ENCODE measurements at places on chromosomes 7 and 10.
A peak's percentile ranks its signal among the peaks of the same experiment; 100 is the strongest.

DNA sequence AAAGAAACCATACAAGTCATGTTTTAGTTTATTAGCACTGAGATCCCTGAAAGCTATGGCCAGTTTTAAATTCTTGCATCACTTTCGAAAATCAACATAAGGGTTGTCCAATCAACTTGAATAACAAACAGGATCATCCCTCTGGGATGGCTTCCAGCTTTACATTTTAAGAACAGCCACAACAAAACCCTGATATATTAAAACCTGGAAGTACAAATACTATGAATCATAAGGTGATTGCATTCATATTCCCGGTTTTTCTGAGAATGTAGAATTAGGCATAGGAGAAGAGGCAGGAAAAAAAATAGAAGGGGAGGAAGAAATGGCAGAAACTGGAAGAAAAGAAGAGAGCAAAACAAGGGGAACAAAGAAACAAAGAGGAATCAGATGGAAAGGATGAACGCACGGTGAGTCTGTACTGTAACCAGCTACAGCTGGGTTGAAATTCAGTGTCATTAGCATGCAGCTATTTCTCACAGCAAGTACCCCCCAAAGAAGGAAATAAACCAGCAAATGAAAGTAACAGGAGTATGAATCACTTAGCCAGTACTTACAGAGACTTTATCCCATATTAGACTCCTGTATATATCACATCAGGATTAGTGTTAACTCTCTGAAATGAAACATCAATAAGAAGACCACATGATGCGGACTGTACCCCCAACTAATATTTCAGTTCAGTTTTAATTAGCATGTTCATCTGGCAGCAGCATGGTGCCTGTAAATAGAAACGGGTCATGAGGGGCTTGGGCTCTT, 301.3 kb downstream of the RNLS start:
- DNase-seq: no peak

- DNase-seq: no peak
These were observed 25.0 kb downstream of the ZPBP start for GRCh38 chr7:50068026-50068425.

DNA sequence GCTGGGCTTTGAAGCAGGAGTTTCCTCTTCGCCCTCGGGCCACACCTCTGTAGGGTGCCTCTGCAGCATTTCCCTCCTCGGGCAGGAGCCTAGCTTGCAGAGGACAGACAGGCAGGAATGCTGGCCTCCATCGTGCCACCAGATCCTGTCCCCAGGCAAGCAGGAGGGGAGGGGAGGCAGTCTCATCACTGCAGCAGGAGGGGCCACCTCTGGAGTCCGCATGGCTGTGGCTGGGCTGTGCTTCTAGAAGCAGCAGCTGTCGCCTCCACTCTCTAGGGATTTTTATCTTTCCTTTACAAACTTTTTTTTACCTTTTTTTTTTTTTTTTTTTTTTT, 181.4 kb downstream of the CUX1 start:
- DNase-seq: no peak

GRCh38 chr10:86310291-86310690, 56.3 kb downstream of the GRID1 start:
- no peak for DNase-seq

GRCh38 chr10:30857803-30858202, 173.9 kb downstream of the ZNF438 start:
- no peak for DNase-seq

DNA sequence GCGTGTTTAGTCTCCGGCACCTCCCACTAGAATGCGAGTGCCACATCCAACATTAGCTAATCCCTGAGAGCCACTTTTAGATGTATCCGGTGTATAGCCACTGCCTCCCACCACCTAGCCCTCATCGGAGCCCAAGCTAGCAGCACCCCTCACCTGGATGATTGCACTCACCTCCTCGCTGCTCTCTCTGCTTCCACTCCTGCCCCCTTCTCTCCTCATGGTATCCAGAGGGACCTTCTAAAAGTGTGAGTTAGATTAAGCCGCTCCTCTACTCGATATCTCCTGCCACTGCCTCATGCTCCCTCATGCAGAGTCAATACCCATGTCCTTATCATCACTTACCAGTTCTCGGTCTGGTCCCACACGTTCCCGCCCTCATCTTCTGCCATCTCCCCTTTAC, 125.3 kb downstream of the RAB11FIP2 start:
- DNase-seq: no peak

DNA sequence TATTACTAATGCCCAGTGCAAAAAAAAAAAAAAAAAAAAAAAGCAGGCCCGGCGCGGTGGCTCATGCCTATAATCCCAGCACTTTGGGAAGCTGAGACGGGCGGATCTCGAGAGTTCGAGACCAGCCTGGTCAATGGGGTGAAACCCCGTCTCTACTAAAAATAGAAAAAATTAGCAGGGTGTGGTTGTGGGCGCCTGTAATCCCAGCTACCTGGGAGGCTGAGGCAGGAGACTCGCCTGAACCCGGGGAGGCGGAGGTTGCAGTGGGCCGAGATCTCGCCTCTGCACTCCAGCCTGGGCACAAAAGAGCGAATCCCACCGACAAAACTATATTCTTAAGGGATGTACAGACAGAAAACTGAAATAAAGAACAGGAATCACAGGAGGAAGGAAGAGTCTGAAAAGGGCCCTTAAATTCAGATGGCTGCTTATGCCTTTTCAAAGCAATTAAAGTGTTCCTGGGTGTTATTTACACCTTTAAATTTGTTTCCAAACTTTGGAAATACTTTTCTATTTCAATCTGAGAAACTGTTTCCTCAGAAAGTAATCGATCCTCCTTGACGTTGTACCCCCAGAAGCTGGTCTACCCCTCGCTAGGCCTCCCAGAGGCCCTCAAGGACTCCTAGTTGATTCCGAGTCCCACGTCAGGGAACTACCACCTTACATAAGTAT, 2.0 kb upstream of the KMT2E start:
- no peak for DNase-seq

- no peak for DNase-seq
These were observed 10.4 kb downstream of the RAPGEF5 start for GRCh38 chr7:22346383-22347107.

- no peak for DNase-seq
These were observed 111.3 kb upstream of the DNAJB12 start for GRCh38 chr10:72466018-72466417.

DNA sequence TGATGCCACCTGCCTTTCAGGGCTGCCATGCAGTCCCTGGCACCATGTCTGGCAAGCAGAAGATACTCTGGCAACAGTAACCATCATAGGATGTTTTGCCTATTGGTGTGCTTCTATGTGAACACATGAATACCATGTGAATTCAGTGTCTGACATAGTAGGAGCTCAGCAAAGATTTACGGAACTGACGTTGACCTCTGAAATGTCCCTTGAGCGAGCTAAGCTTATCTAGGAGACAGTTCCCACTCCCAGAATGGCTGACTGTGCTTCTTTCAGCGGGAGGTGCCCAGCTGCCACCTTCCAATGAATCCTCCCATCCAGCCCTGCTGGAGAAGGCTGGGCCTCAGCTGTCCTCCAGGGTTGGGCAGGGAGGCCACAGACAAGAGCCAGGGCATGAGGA, 71.2 kb upstream of the LRRC18 start:
- no peak for DNase-seq

- DNase-seq: no peak
These were observed 41.2 kb upstream of the COBL start for GRCh38 chr7:51357821-51358220.

GRCh38 chr7:106766551-106766950, 98.5 kb upstream of the PIK3CG start:
- DNase-seq: no peak

DNA sequence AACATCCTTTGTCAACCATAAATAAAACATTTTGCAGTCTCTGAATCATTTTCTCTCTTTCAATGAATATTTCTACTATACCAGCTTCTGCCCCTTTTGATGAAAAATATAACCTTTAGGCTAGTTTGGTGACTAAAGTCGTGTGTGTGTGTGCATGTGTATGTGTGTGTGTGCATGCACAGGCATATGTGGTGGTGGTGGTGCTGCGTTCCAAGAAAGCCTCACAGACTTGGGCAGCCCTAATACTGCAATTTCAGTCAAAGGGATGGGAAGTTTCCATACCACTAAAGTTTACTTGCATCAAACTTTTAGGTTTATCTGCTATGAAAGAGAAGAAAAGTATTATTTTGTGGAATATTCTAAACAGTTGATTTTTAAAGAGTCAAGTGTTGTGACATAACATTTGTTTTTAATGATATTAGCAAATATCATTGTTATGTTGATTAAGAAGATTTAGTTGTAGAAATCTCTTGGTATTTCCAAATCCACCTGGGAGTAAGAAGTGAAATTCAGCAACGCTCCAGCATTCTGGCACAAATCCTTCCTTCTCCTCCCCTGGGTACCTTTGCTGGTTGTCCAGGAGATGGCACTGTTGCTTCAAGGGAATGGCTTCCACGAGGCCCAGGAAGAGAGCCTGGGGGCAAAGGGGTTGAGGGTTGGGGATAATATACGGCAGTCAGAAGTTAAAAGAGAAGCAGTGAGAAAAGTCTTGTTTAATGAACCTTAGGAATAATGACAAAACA, 41.5 kb downstream of the ASB4 start:
- DNase-seq: peak; percentile 43

- peak; percentile 17 for DNase-seq
These were observed 65.9 kb upstream of the FZD1 start for GRCh38 chr7:91198371-91198770.

- DNase-seq: no peak
These were observed 274.2 kb downstream of the DOCK4 start for GRCh38 chr7:111931958-111932357.

- DNase-seq: no peak
These were observed 171.2 kb downstream of the ARHGAP21 start for GRCh38 chr10:24552346-24553016.

GRCh38 chr7:159175792-159176191, 31.1 kb upstream of the VIPR2 start:
- DNase-seq: no peak

DNA sequence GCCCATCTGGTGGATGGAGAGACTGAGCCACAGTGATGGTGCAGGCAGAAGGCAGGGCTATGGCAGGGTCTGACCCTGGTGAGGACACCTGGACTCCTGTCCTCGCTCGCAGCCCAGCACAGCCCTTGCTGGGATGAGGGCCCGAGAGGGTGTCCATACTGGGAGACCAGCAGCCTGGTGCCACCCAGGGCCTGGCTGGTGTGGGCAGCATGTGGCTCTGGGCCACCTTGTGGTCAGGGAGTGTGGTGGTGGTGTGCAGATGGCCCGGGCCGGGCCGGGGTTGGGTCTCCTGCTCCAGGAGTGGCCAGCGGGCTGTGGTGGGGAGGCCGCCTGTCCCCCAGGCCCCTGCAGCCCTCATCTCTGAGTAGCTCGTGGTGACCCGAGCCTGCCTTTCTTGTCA, 14.9 kb downstream of the ADCY1 start:
- DNase-seq: no peak

- no peak for DNase-seq
These were observed 203.0 kb downstream of the CNTNAP2 start for GRCh38 chr7:146319629-146320028.

DNA sequence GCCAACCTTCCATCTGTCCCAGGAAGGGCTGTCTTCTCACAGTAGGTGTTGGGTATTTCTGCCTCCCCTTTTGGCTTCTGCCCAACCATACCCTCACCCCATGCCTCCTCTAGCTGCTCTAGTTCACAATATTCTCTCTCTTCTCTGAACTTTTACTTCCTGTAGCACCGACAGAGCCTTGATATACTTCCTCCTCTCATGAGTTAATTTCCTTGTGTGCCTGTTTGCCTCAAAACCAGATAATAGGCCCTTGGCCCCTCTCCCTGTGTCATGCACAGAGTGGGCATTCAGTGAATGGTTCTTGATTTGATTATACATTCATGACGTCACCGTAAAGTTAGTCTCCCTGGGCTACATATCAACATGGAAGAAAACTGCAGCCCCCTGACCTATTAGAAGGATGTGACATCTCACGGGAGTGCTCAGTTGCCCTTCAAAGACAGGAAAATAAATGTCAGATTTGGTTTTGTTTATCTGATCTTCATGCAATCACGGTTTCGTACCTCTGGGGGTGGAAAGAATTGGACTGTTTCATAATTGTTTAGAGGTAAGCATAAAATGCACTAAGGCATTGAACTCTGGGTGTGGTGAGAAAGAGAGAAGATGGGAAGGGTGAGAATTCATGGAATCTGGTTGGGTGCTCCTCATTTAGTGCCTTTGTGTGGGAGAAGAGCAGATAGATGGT, 127.7 kb downstream of the ITIH5 start:
- no peak for DNase-seq

DNA sequence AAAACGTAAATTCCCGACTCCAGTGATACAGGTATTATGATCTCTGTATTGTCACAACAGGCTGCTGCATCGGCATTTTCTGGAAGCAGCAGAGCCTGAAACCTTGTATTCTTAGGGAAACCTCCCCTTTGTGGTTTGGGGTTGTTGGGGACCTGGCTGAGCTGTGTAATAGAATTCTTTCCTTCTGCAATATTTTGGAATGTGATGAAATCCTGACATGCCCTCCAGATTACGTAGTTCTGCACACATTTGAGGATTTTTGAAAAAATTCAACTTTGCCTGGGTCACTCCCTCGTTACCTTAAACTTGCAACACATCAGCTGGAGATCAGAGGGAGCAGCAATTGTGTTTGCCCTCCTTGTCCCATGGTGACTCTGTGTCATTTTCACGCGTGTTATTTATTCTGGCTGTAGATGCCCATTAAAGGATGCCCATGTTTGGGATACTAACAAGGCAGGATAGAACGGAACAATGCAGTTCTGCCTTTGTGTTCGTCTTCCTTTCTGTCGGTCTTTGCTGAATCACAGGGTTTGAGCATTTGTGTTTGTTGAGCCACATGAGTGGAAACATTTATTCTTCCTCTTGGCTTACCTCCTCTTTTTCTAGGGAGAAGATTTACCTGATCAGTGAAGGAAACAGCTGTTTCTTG, 181.7 kb downstream of the TCF7L2 start:
- peak; percentile 19 for DNase-seq

GRCh38 chr7:23012908-23013714, 819 bp downstream of the HYCC1 start:
- no peak for DNase-seq

DNA sequence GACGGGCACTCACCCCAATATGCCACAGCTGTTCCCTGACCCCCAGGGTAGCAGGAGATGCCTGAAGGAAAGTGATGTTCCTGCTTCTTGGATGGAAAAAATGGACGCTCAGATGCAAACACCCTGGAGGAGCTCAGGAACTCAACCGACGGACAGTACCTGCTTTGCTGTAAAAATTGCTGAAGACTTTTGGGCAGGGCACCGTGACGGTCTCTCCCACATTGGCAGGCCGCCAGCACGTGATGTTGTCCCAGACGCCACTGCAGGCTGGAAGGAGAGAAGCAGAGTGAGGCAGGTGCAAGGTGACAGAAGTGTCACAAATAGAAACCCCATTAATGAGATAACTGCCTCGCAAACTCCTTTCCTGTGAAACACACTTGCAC, 35.0 kb downstream of the VIPR2 start:
- DNase-seq: no peak
